ENCODE measurements at places on chromosomes 1 and 21. TPM values are rescaled to one million over a fixed set of nuclear protein-coding genes. Genes with fewer than 3 reads are reported as not detected.

Gene CRYAA
- not detected for total RNA-seq

Gene NEXN
- 38.2 TPM for total RNA-seq

Gene NIBAN1
- total RNA-seq = 74.6 TPM

Gene AKR1A1
- 77.5 TPM for total RNA-seq

GRCh38 chr1:87535551-87535950 is 206.9 kb downstream of the LMO4 start:
- DNase-seq = no peak

DNA sequence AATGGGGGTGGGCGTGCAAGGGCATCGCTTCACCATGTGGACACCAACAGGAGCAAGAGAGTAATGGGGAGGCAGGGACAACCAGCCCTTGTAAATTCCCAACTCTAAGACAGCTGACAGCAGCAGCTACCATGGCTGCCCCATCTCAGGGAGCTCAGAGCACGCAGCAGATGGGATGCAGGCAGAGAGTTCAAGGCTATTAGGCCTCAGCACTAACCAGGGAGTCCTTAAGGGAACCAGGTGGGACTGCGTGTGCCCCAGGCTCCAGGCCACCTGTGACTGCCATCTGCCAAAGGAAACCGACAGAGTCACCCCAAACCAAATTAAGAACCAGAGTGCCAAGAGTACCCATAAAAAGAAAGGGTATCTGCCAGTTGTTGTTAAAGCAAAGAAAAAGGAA is 33.7 kb upstream of the PRDM2 start:
- DNase-seq = no peak

GRCh38 chr21:35754583-35754982 is 305.7 kb downstream of the SETD4 start:
- DNase-seq = no peak
